ENCODE measurements at places on chromosomes 5 and 9.

- DNase-seq = no peak
Measured at GRCh38 chr5:71903808-71904207, 184.7 kb downstream of the CARTPT start.

DNA sequence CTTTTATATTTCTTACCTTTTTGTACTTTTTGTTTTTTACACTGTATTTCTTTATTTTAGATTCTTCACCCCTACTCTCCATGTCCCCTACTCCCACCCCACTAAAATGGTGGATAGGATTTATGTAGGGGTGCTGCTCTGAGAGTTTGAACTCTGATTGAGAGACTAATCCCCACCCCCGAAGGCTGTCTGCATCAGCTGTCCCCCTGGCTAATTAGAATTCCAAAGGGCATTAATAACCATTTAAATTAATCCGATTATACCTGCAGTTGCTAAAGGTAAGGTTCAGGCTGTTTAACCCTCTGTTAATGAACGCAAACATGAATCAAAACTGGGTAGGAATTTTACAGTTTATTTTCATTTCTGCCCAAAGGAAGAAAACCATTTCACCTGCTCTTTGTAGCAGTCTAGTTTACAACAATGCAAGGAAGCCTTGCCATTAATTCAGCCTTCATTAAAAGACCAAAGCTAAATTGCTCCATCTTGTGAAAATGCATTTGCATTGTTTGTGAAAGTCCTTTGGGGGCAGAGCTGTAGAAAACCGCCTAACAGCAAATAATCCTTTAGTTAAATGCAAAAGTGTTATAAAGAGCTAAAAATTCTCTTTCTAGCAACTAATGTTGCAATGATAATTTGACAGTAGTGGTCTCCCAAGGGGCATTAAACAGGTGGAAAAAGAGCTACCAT lies 71.2 kb downstream of the ZCCHC7 start:
- DNase-seq = no peak

GRCh38 chr5:126410623-126411022 lies 12.6 kb upstream of the GRAMD2B start:
- DNase-seq = no peak

DNA sequence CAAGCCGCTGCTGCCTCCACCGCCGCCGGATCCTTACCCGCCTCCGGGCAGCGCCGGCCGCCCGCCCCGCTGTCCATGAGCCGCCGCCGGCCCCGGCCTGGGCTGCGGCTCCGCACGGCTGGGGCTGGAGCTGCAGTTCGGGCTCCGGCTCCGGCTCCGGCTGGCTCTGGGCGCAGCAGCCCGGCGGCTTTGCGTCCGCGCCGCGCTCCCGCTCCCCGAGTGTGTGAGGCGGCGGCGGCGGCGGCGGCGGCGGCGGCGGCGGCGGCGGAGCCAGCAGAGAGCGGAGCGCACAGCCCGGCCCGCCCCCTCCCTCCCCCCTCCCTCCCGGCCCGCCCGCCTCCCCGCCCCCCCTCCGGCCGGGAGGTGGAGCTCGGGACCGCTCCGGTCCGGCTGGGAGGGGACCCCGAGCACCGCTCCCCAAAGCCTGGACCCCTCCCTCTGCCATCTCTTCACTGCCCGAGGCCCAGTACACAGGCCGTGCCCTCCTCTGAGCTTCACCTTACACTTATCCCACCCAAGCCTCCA lies at the start of gene PCDH1:
Gene PCDH1, minus strand, starts transcription at position 225 of the 525 bp plus-strand sequence. Its CDS starts 148 bp downstream, at position 77.
- peak; percentile 45 for DNase-seq

- DNase-seq = peak; percentile 56
Measured at GRCh38 chr5:3325201-3325971, 270.2 kb upstream of the IRX1 start.

- DNase-seq = peak; percentile 34
Measured at GRCh38 chr9:136085815-136086212, 9.3 kb downstream of the NACC2 start.

Data from kidney tubule cell (primary cell).